Hypothalamus (tissue), 51 donors: ENCODE measurements at places on chromosomes 1 and 21.

- no peak for DNase-seq
These were observed 395.7 kb downstream of the BRINP2 start for GRCh38 chr1:177566495-177566894.

- no peak for DNase-seq
These were observed 7.3 kb upstream of the S100A3 start for GRCh38 chr1:153556348-153556747.

GRCh38 chr1:65564493-65564892, 144.0 kb downstream of the LEPR start:
- no peak for DNase-seq

- DNase-seq = no peak
These were observed 5.6 kb downstream of the TBX19 start for GRCh38 chr1:168285971-168286927.
